ENCODE measurements at places on chromosomes 1 and 21. TPM values are rescaled to one million over a fixed set of nuclear protein-coding genes. Genes with fewer than 3 reads are reported as not detected.
A peak's percentile ranks its signal among the peaks of the same experiment; 100 is the strongest.

DCST2 gene
- total RNA-seq = 0.64 TPM

MSTO1 gene
- total RNA-seq = 55.7 TPM

TCHHL1 gene
- not detected for total RNA-seq

OXCT2 gene
- 0.37 TPM for total RNA-seq

RGS16 gene
- 37.2 TPM for total RNA-seq

TSPEAR gene
- total RNA-seq = not detected

TMPRSS15 gene
- not detected for total RNA-seq

DNM3 gene
- 11.4 TPM for total RNA-seq

DNA sequence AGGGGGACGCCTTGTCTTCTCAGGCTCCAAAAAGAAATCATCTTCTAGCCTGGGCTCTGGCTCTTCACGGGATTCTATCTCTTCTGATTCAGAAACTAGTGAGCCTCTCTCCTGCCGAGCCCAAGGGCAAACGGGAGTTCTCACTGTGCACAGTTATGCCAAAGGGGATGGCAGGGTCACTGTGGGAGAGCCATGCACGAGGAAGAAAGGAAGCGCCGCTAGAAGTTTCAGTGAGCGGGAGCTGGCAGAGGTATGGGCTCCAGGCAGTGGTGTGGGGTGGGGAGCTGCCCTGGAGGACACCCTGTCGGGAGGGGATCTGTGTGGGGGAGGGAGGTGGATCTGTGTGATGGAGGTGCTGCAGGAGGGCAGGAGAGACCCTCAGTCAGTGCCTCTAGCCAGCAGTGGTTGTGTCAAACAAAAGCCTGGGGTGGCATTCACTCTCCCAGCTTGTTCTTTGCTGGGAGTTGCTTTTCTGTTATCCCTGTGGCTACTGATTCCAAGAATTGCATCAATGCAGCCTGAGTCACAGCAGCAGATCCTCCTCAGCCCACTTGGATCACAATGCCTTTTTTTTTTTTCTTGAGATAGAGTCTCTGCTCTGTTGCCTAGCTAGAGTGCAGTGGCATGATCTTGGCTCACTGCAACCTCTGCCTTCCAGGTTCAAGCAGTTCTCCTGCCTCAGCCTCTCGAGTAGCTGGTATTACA is 21.8 kb downstream of the KDM4A start:
- no peaks in the 10 kb centered on the region for H3K27me3 ChIP-seq
- H3K4me3 ChIP-seq = no peak overlapping the region
- H3K36me3 ChIP-seq = peaks cover 5% of the 10 kb centered on the region
- H3K27ac ChIP-seq = no peak overlapping the region

DNA sequence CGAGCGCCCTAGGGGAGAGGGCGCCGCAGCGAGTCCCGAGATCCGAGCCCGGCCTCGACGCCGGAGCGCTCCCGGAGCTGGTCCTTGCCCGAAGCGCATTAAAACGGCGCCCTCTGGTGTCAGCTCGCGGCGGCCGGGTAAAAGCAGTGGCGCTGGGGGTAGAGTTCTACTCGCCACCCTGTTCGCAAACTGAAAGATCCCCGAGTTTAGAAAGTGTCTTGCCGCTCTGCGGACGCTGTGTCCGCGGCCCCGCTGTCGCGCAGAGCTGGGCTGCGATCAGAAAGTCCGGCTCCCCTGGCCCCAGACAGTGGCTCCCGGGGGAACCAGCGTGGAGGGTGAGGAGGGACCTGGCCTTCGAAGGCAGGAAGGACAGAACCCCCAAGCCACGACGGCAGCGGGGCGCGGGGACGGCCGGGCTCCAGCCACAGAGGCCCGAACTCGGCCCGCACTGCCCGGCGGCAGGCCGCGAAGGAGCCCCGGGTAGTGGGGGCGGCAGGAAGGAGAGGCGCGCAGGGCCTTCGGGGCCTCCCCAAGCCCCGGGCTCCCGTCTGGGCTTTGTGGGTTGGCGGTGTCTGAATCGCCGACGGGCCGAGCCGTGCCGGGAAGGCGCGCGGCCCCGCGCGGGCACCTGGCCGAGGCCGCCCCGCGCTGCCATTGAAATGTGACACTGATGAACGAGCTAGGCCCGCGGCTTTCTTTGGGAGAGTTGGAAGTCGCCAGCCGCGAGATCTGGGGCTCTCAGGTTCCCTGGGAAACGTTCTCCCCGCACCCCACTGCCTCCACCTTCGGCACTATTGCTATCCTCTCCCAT is 39.1 kb upstream of the NFIA start:
- peaks cover 8% of the 10 kb centered on the region for H3K27me3 ChIP-seq
- no peak overlapping the region for H3K27ac ChIP-seq
- peaks cover 6% of the 10 kb centered on the region for H3K4me1 ChIP-seq
- DNase-seq = peak; percentile 91
- peak overlapping the region; percentile 70 for H3K4me3 ChIP-seq
- no peaks in the 10 kb centered on the region for H3K36me3 ChIP-seq

- H3K27me3 ChIP-seq = peaks cover 2% of the 10 kb centered on the region
- no peak overlapping the region for H3K4me3 ChIP-seq
- H3K27ac ChIP-seq = no peak overlapping the region
- H3K4me1 ChIP-seq = no peaks in the 10 kb centered on the region
These were observed 25.5 kb downstream of the EIF2D start for GRCh38 chr1:206586501-206587445.

GRCh38 chr21:14531757-14532316 is 14.3 kb downstream of the SAMSN1 start:
- no peak overlapping the region for H3K4me3 ChIP-seq
- no peaks in the 10 kb centered on the region for H3K36me3 ChIP-seq
- DNase-seq = no peak
- no peak overlapping the region for H3K27ac ChIP-seq
- H3K4me1 ChIP-seq = peaks cover 31% of the 10 kb centered on the region

- H3K4me3 ChIP-seq = no peak overlapping the region
- peaks cover 14% of the 10 kb centered on the region for H3K4me1 ChIP-seq
- no peak for DNase-seq
- H3K27ac ChIP-seq = no peak overlapping the region
- H3K27me3 ChIP-seq = peaks cover 3% of the 10 kb centered on the region
- H3K36me3 ChIP-seq = no peaks in the 10 kb centered on the region
These were observed 101.3 kb downstream of the SLC45A1 start for GRCh38 chr1:8419172-8419571.

DNA sequence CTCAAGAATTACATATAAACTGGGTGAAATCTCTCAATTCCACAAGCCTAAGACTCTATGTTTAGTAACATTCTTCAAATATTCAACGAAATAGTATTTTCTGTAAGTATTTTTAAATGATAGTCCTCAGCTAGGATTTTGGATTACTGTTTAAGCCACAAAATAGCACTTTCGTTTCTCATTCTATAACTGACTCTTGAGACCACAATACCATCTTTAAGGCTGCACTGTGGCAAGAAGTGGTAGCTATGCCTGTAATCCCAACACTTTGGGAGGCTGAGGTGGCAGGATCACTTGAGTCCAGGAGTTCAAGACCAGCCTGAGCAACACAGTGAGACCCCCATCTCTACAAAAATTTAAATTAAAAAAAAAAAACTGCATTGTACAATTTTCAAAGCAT is 126.7 kb downstream of the CDC42BPA start:
- peaks cover 2% of the 10 kb centered on the region for H3K4me1 ChIP-seq
- H3K27me3 ChIP-seq = peaks cover 1% of the 10 kb centered on the region
- H3K36me3 ChIP-seq = no peaks in the 10 kb centered on the region
- no peak for DNase-seq

DNA sequence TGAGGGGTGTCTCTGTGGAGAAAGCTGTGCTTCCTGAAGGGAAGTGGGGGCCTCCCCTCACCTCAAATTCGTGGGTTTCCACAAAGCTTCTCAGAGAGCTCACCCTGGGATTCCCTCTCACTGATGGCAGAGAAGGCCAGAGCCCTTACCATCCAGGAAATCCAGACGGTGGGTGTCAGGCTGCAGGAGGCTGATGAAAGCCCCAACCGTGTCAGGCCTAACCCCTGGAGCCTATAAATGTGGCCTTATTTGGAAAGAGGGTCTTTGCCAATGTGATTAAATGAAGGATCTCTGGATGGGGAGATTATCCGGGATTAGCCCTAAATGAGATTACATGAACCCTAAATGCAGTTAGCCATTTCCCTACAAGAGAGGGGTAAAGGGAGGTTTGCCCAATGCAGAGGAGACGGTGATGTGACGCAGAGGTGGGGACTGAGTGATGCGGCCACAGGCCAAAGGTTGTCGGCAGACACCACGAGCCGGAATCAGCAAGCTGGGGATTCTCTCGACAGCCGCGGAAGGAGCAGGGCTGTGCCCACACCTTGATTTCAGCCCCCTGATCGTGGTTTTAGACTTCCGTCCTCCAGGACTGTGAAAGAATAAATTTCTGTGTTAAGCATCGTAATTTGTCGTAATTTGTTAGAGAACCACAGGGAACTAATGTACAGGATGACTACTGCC is 82.6 kb downstream of the TOMM20 start:
- no peak overlapping the region for H3K4me3 ChIP-seq
- H3K27ac ChIP-seq = no peak overlapping the region
- H3K36me3 ChIP-seq = no peaks in the 10 kb centered on the region
- H3K4me1 ChIP-seq = peaks cover 6% of the 10 kb centered on the region
- peaks cover 1% of the 10 kb centered on the region for H3K27me3 ChIP-seq
- DNase-seq = no peak

DNA sequence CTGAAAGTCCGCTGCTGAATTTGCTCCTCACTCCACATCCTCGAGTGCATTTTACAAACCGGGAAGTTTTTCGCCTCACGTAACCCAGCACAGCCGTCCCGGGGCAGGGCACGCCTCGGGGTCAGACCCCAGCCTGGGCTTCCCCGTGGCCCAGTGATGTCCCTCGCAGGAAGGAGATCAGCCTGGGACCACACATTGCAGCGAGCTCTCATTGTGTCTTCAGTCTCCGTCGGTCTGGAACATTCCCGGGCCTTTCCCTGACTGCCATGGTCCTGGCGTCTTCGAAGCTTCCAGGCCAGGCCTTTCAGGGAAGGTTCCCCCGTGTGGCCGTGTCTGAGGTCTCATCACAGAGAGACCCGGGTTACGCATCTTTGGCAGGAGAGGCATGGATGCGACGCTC is 43.5 kb downstream of the MORN1 start:
- H3K36me3 ChIP-seq = no peaks in the 10 kb centered on the region
- DNase-seq = peak; percentile 19
- no peak overlapping the region for H3K27ac ChIP-seq
- no peak overlapping the region for H3K4me3 ChIP-seq

DNA sequence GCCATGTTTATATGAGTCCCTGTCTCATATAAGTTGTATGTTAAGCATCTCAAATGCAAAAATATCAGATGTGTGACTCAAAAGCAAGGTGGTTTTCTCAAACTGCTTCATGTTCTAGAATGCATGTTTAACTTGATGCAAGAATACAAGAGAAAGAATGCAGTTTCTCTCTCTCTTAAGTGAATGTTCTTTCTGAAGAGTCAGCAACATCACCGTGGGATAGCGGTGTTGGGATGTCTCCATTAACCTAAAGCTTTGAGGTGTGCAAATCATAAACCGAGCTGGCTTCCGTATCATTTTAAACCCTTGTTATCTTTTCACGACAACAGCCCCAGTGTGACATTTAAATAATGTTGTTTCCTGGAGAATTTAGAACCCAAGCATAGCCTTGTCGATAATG is 48.4 kb upstream of the TARBP1 start:
- H3K4me3 ChIP-seq = no peak overlapping the region
- H3K27me3 ChIP-seq = no peaks in the 10 kb centered on the region
- no peak overlapping the region for H3K27ac ChIP-seq
- H3K36me3 ChIP-seq = no peaks in the 10 kb centered on the region
- DNase-seq = no peak

GRCh38 chr1:109517337-109517736 is 7.8 kb upstream of the AMIGO1 start:
- peaks cover 8% of the 10 kb centered on the region for H3K27me3 ChIP-seq
- no peak for DNase-seq
- H3K4me3 ChIP-seq = no peak overlapping the region
- H3K27ac ChIP-seq = no peak overlapping the region
- H3K36me3 ChIP-seq = no peaks in the 10 kb centered on the region

DNA sequence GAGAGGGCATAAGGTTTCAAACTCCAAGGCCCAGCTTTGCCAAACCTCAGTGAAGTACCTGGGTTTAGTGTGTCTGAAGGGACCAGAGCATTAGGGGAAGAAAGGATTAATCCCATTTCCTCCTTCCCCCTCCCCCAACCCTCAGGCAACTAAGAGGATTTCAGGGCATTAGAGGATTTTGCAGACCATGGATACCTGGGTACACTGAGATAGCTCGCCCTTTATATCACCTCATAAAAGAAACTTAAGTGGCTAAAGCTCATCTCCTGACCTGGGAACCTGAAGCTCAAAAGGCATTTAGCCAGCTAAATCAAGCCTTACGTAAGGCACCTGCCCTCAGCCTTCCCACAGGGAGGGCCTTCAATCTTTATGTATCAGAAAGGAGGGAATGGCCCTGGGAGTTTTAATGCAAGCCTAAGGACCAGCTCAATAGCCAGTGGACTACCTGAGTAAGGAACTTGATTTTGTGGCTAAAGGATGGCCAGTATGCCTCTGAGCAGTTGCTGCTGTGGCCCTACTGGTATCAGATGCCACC is 26.4 kb upstream of the SMYD3 start:
- no peak overlapping the region for H3K4me3 ChIP-seq
- no peak for DNase-seq
- peaks cover 11% of the 10 kb centered on the region for H3K36me3 ChIP-seq
- no peaks in the 10 kb centered on the region for H3K4me1 ChIP-seq

DNA sequence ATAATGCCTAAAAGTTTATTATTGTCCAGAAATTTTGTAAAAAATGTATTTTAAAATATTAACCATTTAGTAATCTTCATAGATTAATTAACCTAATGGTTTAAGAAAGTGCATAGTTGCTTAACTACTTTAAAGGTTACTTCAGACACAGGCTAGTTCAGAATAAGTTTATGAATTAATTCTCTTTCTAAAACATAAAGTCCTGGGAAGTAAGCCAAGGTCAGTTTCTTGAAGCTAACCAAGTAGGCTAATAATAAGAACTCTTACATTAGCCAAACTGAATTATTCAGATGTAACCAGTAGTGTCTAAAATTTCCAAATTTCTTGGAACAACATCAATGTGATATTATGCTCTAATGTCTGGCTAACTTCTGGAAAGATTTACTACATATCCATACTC is 790.4 kb downstream of the NCAM2 start:
- H3K27me3 ChIP-seq = no peaks in the 10 kb centered on the region
- H3K4me1 ChIP-seq = no peaks in the 10 kb centered on the region
- H3K4me3 ChIP-seq = no peak overlapping the region
- DNase-seq = no peak

- no peaks in the 10 kb centered on the region for H3K36me3 ChIP-seq
- H3K27ac ChIP-seq = no peak overlapping the region
- no peak overlapping the region for H3K4me3 ChIP-seq
- H3K27me3 ChIP-seq = peaks cover 3% of the 10 kb centered on the region
- no peaks in the 10 kb centered on the region for H3K4me1 ChIP-seq
- no peak for DNase-seq
These were observed 83.9 kb downstream of the ST6GALNAC5 start for GRCh38 chr1:76951153-76951552.

GRCh38 chr1:74402873-74403272 is 109.5 kb downstream of the LRRC53 start:
- H3K27me3 ChIP-seq = no peaks in the 10 kb centered on the region
- no peak overlapping the region for H3K27ac ChIP-seq
- no peaks in the 10 kb centered on the region for H3K4me1 ChIP-seq
- DNase-seq = no peak
- no peaks in the 10 kb centered on the region for H3K36me3 ChIP-seq
